ENCODE measurements at places on chromosomes 13 and 19. TPM values are rescaled to one million over a fixed set of nuclear protein-coding genes. Genes with fewer than 3 reads are reported as not detected.

The HPN gene
- 117 TPM for polyA plus RNA-seq

The TMEM38A gene
- polyA plus RNA-seq, result 8.3 TPM

The PSG6 gene
- polyA plus RNA-seq, result not detected

The PLK5 gene
- 0.45 TPM for polyA plus RNA-seq

The ZNF471 gene
- 21.2 TPM for polyA plus RNA-seq

The CABP5 gene
- polyA plus RNA-seq, result not detected

The SPIB gene
- polyA plus RNA-seq, result 0.99 TPM

The DACH1 gene
- polyA plus RNA-seq, result 114 TPM

The MBD3L3 gene
- not detected for polyA plus RNA-seq

The GTF2F2 gene
- 25.5 TPM for polyA plus RNA-seq

The S1PR2 gene
- polyA plus RNA-seq, result 10.2 TPM

The KLK4 gene
- not detected for polyA plus RNA-seq

The ZNF799 gene
- polyA plus RNA-seq, result 7.4 TPM

The CBLC gene
- 10.1 TPM for polyA plus RNA-seq

The ZNF177 gene
- polyA plus RNA-seq, result 13.9 TPM

The ADAMTSL5 gene
- 1.2 TPM for polyA plus RNA-seq

The FFAR1 gene
- 0.52 TPM for polyA plus RNA-seq

The NCAN gene
- 0.03 TPM for polyA plus RNA-seq

DNA sequence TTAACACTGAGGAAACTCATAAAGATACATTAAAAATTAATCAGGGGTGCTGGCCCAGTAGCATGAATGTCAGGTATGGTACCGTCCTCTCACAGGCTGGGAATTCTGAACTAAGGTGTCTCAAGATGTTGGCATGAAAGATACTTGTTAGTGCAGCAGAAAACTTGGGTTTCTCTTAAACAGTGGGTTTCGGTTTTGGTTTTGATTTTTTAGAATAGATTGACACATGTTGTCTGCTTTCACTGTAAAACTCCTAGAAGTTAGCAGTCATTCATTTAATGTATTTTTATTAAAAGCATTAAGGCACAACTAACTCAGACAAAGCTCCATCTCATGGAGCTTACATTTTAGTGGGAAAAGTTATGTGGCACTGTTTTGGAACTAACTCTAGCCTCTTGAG is 3.5 kb upstream of the OBI1 start:
- DNase-seq, result no peak

GRCh38 chr13:23919006-23919405 is 21.7 kb upstream of the C1QTNF9B start:
- DNase-seq, result no peak

DNA sequence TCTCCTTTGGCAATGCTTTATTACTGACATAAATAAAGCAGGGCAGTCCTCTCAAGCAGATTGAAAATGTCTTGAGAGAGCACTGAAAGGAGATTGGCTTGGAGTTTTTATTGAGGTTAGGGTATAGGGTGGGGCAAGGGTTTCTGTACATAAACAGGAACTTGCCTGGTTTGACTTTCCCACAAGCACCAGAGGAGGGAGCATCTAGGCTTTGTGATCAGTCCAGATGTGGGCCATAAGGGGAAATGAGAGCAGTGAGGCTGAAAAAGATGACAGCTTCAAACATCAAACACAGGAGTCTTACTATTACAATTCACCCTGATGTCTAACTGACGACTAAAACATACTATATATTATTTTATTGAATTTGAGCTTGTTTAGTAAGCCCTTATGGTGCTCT is 260.9 kb downstream of the MTUS2 start:
- no peak for DNase-seq

DNA sequence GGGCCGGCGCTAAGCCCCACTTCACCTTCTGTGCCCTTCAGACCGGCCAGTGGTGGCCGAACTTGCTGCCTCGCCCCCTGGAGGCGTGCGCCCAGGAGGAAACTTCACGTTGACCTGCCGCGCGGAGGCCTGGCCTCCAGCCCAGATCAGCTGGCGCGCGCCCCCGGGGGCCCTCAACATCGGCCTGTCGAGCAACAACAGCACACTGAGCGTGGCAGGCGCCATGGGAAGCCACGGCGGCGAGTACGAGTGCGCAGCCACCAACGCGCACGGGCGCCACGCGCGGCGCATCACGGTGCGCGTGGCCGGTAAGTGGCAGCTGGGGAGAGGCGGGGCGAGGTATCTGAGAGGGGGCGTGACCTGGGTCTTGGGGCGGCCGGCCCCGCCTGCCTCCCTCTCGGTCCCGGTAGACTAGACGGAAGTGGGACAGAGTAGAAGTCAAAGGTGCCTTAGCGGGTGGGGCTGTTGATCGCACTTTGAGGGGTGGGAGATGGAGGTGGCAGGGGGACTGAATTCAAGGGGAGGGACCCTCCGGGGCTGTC is 5.6 kb downstream of the ICAM5 start:
- no peak for DNase-seq

- DNase-seq, result no peak
These were observed 44.4 kb downstream of the TSHZ3 start for GRCh38 chr19:31304831-31305312.

DNA sequence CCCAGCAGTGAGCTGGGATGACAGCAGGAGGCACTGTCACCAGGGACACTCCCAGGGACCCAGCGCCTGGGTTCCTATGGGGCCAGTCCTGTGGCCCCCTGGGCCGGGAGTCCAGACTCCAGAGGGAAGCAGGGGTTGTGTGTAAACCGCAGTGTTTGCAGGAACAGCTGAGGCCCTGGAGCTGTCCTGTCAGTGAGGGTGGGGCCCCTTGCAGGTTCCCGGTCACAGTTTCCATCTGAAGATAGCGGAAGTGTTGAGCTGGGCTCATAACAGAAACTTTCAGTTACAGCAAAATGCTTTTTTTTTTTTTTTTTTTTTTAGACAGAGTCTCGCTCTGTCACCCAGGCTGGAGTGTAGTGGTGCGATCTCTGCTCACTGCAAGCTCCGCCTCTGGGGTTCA is 17.7 kb upstream of the CSNK1G2 start:
- no peak for DNase-seq

DNA sequence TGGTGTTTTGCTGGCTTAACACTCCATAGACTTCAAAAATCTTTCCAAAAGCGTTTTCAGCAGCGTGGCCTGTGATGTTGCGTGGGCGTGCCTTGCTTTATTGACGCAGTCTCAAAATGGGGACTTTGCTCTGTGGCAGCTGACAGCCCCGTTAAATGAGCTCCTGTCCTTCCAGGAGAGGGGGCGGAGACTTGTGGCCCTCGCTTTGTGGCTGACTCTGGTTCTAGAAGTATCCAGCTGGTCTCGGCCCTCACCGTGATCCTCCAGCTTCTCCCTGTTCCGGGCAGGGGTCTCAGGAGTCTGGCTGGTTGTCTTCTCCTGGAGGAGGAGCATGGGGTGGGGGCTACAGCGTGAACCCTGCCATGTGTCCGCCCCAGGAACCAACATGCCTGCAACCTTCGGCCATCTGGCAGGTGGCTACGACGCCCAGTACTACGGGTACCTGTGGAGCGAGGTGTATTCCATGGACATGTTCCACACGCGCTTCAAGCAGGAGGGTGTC is 8.4 kb upstream of the ZNF554 start:
- no peak for DNase-seq

DNA sequence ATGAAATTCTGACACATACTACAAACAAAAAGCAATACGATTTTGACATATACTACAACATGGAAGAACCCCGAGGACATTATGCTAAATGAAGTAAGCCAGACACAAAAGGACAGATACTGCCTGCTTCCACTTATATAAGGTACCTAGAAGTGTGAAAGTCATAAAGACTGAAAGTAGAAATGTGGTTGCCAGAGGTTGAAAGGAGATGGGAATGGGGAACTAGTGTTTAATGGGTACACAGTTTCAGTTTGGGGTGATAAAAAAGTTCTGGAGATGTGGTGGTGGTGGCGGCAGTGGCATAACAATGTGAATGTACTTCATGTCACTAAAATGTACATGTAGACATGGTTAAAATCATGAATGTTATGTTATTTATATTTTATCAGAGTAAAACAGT is 12.1 kb upstream of the NDFIP2 start:
- DNase-seq, result no peak

- DNase-seq, result no peak
These were observed 22.4 kb downstream of the ENOX1 start for GRCh38 chr13:43764349-43764748.

GRCh38 chr19:16571822-16572331 is 338 bp downstream of the SLC35E1 start:
- no peak for DNase-seq

DNA sequence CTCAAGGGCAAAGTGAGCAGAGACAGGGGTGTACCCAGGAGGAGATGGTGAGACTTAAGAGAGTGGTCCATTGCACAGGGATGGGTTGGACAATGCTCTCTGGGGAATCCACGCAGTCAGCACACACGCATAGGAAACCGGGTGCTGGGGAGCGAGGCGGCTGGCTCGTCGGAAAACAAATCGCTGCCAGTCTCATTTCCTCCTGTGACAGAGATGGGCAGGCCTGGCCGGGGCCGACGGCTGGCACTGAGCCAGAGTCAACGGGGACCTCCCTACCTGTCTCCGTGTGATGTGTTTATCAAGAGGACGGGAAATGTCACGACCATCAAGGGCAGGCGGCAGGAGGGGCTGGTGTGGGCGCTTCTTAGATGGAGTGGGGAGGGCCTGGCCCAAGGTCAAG is 27.3 kb downstream of the PTPRS start:
- no peak for DNase-seq

GRCh38 chr13:112229992-112230872 is 145.9 kb upstream of the SPACA7 start:
- no peak for DNase-seq

- DNase-seq, result no peak
These were observed 323.0 kb downstream of the DNAJC15 start for GRCh38 chr13:43346427-43346826.

DNA sequence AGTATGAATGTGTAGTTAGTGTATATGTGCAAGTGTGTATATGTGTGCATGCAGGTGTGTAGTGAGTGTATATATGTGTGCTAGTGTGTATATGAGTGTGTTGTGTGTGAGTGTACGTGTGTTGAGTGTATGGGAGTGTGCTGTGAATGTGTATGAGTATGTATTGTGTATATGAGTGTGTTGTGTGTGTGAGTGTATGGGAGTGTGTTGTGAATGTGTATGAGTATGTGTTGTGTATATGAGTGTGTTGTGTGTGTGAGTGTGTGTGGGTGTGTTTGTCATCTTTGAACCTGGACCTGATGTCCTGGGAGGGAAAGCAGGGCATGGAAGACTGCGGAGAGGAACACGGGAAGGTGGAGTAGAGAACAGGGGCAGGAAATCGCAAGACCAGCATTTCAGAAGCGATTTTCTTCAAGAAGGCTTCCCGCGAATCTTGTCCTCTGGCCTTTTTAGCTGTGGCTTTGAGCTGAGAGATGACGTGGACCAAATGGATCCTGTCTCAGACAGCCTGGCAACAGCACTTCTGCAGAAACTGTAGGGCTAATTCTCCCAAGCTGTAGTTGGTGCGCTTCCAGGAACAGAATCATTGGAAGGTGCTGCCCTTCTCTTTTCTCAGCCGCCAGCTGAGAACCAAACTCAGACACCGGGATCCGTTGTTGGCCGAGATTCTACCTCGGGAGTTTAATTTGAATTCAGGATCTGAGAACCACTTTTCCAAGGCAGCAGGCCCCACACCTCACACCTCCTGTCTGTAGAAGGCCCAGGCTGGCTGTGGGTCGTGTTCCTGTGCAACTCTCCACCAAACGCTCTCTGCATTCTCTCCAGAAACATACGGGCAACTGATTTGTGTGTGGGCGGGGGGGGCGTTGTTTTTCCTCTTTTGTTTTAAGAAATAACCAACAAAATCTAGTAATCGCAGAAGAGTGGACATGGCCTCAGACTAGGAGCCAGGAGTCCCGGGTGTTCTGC is 94.7 kb upstream of the RAP2A start:
- DNase-seq, result peak; percentile 38

Measured in renal cortex interstitium (tissue), 15 donors.